ENCODE measurements at places on chromosomes 3 and 15. TPM values are rescaled to one million over a fixed set of nuclear protein-coding genes. Genes with fewer than 3 reads are reported as not detected.
A peak's percentile ranks its signal among the peaks of the same experiment; 100 is the strongest.

- peaks cover 87% of the 10 kb centered on the region for H3K4me1 ChIP-seq
- DNase-seq = no peak
- peak overlapping the region; percentile 14 for H3K4me3 ChIP-seq
- H3K27me3 ChIP-seq = no peaks in the 10 kb centered on the region
- H3K36me3 ChIP-seq = peaks cover 6% of the 10 kb centered on the region
These were observed 14.9 kb downstream of the SMAD3 start for GRCh38 chr15:67080118-67080899.

GRCh38 chr3:48599509-48600285 lies 4.6 kb upstream of the COL7A1 start:
- peaks cover 56% of the 10 kb centered on the region for H3K4me1 ChIP-seq
- peak overlapping the region; percentile 95 for H3K27ac ChIP-seq
- H3K4me3 ChIP-seq = no peak overlapping the region
- H3K27me3 ChIP-seq = no peaks in the 10 kb centered on the region
- no peak for DNase-seq
- H3K36me3 ChIP-seq = peaks cover 43% of the 10 kb centered on the region

DNA sequence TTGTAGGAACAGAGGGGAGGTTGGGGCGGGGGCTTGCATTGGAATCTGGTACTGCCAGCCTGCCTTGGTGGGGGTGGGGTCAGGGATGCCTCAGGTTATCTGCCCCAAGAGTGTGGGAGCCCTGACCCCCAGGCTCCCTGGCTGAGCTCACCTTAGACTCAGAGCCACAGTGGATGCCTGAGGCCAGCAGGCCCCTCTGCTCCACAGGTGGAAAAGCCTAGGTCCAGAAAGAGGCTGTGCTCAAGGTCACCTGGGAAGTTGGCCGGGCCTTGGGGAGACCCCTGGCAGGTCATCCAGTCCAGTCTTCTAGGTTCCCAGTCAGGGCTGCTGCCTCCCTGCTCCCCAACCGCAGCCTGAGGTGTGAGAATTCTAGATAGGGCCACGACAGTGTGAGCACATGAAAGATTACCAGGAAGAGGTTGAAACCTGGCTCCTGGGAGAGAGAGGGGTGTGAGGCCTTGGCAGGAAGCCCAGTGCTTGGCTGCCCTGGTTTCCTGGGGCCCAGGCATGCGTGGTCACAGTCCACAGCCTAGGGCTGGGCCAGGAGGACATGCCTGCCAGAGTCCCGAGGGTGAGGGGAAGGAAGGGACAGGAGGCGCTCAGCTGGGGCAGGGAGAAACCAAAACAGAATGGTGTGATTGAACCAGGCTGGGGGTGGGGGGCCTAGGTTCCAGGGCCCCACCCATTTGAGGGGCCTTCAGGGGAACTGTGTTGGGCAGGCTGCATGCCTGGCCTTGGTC lies 4.9 kb downstream of the HDAC11 start:
- peaks cover 41% of the 10 kb centered on the region for H3K4me1 ChIP-seq
- H3K27me3 ChIP-seq = no peaks in the 10 kb centered on the region
- no peak overlapping the region for H3K4me3 ChIP-seq

GRCh38 chr3:79490165-79491028 lies 277.4 kb downstream of the ROBO1 start:
- H3K27me3 ChIP-seq = peaks cover 2% of the 10 kb centered on the region
- DNase-seq = no peak
- peak overlapping the region; percentile 19 for H3K27ac ChIP-seq
- H3K4me3 ChIP-seq = no peak overlapping the region

DNA sequence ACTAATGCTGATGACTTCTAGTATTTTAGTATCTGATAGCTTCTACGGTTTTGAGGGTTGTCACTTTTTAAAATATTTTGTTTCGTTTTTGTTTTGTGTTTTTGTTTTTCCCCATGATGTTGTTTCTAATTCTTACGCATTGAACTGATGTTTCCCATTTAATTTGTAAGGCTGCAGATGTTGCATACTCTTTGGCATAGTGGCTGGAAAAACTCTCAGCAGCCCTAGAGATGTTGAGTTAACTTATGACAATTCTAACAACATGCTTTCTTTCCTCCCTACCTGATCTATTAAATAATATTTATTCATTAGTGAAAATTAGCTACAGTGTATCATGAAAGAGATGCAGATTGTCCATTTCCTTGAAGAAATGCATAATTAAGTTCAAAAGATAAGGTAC lies 559.3 kb upstream of the GRM7 start:
- H3K27me3 ChIP-seq = no peaks in the 10 kb centered on the region
- H3K4me1 ChIP-seq = no peaks in the 10 kb centered on the region
- H3K36me3 ChIP-seq = no peaks in the 10 kb centered on the region
- no peak overlapping the region for H3K27ac ChIP-seq

GRCh38 chr3:44228900-44229299 lies 12.8 kb upstream of the TOPAZ1 start:
- H3K27ac ChIP-seq = no peak overlapping the region
- H3K4me1 ChIP-seq = no peaks in the 10 kb centered on the region

GRCh38 chr3:88040529-88040928 lies 18.3 kb downstream of the CGGBP1 start:
- no peak overlapping the region for H3K4me3 ChIP-seq
- no peak overlapping the region for H3K27ac ChIP-seq
- H3K4me1 ChIP-seq = no peaks in the 10 kb centered on the region
- H3K36me3 ChIP-seq = no peaks in the 10 kb centered on the region
- DNase-seq = no peak
- H3K27me3 ChIP-seq = peaks cover 4% of the 10 kb centered on the region

Gene KLHL24
- total RNA-seq = 101 TPM

Gene RPP25
- 19.8 TPM for total RNA-seq

Gene C3orf49
- total RNA-seq = not detected

Measured in osteocyte (in vitro differentiated cells).